Cardiac muscle cell (in vitro differentiated cells and primary cell): ENCODE measurements at places on chromosomes 1 and 21. TPM values are rescaled to one million over a fixed set of nuclear protein-coding genes. Genes with fewer than 3 reads are reported as not detected.

The FMOD gene
- polyA plus RNA-seq, result 3.1 and 7.6 TPM in 2 replicates

GRCh38 chr21:33008333-33009051, 17.2 kb upstream of the OLIG2 start:
- H3K4me1 ChIP-seq, result no peaks in the 10 kb centered on the region
- H3K36me3 ChIP-seq, result no peaks in the 10 kb centered on the region
- no peak overlapping the region for H3K4me3 ChIP-seq
- peaks cover 28% of the 10 kb centered on the region for H3K27me3 ChIP-seq
- no peak for DNase-seq

The BSND gene
- polyA plus RNA-seq, result not detected in 2 replicates

The C8B gene
- not detected in 2 replicates for polyA plus RNA-seq

DNA sequence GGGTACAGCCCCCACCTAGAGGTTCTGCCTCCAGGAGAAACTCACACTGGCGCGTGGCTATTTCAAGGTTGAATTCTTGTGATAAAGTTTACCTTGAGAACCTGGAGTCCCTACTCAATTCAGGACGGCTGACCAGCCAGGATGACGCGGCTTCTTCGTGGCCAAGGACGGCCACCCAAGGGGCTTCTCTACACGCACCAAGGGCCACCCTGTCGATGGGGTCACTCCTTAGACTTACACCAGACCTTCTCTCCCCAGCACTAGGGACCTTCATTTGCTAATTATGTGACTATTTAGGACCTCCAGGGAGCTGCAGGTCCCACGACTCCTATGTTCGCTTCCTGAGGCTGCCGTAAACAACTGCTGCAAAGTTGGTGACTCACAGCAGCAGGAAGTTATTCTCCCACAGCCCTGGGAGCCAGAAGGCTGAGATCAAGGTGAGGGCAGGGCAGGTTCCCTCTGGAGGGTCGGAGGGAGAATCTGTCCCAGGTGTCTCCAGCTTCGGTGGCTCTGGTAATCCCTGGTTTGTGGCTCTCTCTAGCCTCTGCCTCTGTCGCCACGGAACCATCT, 135.9 kb downstream of the NPHP4 start:
- no peaks in the 10 kb centered on the region for H3K4me1 ChIP-seq
- no peaks in the 10 kb centered on the region for H3K27me3 ChIP-seq
- no peak for DNase-seq
- H3K27ac ChIP-seq, result no peak overlapping the region

The GPA33 gene
- polyA plus RNA-seq, result 0.07 and 0.35 TPM in 2 replicates

GRCh38 chr1:119662034-119662437, 14.0 kb upstream of the ZNF697 start:
- no peak overlapping the region for H3K27ac ChIP-seq
- no peaks in the 10 kb centered on the region for H3K27me3 ChIP-seq
- H3K36me3 ChIP-seq, result no peaks in the 10 kb centered on the region
- DNase-seq, result no peak
- no peak overlapping the region for H3K4me3 ChIP-seq

- peaks cover 25% of the 10 kb centered on the region for H3K4me1 ChIP-seq
- no peak for DNase-seq
- H3K27ac ChIP-seq, result no peak overlapping the region
- no peaks in the 10 kb centered on the region for H3K27me3 ChIP-seq
- H3K36me3 ChIP-seq, result no peaks in the 10 kb centered on the region
Observed at GRCh38 chr1:10803971-10804820, 7.8 kb upstream of the CASZ1 start.

The DLGAP3 gene
- 0.26 and 0.48 TPM in 2 replicates for polyA plus RNA-seq

DNA sequence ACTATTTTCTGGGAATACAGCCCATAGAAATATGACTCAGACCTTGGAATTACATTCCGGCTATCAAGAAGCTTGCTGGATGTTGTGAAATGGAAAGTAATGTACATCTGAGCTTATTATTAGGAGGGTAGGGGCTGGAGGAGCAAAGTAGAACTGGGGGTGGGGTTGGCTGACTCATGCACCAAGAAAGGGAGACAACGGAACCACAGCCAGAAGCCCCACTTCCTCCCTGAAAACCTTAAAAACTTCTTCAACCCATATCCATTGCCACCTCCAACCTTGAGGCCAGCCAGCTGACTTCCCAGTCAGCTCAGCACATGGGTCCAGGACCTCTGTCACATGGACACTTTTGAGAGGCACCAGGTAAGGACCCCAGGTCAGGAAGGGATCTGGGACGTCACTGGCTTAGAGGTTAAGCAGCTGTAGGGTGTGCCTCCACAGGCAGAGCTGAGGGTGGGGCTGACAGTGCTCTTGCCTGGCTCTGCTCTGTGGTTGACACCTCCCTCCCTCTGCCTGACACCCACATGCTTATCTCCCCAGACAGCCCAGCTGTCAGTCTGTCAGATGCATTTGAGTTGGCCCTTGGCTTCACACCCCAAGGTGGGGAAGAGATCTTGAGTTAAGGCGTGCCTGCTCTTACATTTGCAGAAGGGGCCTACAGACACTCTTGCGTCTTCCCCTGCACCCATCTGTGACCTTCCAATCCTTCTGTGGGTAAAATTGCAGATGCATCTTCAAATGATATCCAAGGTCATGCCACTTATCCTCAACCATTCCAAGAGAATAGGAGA, 5.7 kb upstream of the ZNF683 start:
- no peaks in the 10 kb centered on the region for H3K36me3 ChIP-seq
- DNase-seq, result peak; percentile 98
- no peak overlapping the region for H3K4me3 ChIP-seq
- no peak overlapping the region for H3K27ac ChIP-seq
- H3K4me1 ChIP-seq, result no peaks in the 10 kb centered on the region

DNA sequence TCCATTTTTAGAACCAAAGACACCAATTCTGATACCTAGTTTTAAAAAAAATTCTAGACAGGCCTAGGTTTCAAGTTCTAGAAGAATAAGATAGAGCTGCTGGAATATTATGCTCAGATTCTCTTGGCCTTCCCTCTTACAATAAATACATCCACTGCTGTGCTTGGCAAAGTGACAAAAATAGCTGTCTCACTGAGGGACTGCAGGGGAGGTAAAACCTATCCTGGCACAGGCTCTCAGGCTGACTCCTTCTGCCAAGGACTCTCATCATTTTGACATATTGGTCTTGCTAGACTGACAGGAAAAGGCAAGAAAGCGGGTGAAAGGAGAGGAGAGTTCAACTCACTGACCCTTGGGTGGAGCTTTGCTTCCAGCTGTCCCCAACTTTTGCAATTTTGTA, 197.0 kb upstream of the LHX8 start:
- H3K27ac ChIP-seq, result no peak overlapping the region
- no peaks in the 10 kb centered on the region for H3K27me3 ChIP-seq

The CFAP74 gene
- polyA plus RNA-seq, result 0.65 and 1.7 TPM in 2 replicates

GRCh38 chr1:234969581-234970400, 158.8 kb downstream of the TOMM20 start:
- DNase-seq, result peak; percentile 82
- peaks cover 40% of the 10 kb centered on the region for H3K4me1 ChIP-seq
- no peak overlapping the region for H3K4me3 ChIP-seq
- peak overlapping the region; percentile 78 for H3K27ac ChIP-seq
- no peaks in the 10 kb centered on the region for H3K36me3 ChIP-seq

GRCh38 chr1:146016891-146017290, 4.6 kb downstream of the HJV start:
- H3K4me1 ChIP-seq, result peaks cover 5% of the 10 kb centered on the region
- DNase-seq, result no peak
- no peak overlapping the region for H3K27ac ChIP-seq
- H3K27me3 ChIP-seq, result peaks cover 48% of the 10 kb centered on the region
- H3K36me3 ChIP-seq, result no peaks in the 10 kb centered on the region

GRCh38 chr1:14761291-14762153, 163.0 kb downstream of the KAZN start:
- peaks cover 13% of the 10 kb centered on the region for H3K4me1 ChIP-seq
- no peaks in the 10 kb centered on the region for H3K27me3 ChIP-seq
- no peak for DNase-seq
- no peak overlapping the region for H3K4me3 ChIP-seq
- H3K27ac ChIP-seq, result no peak overlapping the region
- H3K36me3 ChIP-seq, result no peaks in the 10 kb centered on the region

The RSPO1 gene
- polyA plus RNA-seq, result 0.11 and 1.0 TPM in 2 replicates

DNA sequence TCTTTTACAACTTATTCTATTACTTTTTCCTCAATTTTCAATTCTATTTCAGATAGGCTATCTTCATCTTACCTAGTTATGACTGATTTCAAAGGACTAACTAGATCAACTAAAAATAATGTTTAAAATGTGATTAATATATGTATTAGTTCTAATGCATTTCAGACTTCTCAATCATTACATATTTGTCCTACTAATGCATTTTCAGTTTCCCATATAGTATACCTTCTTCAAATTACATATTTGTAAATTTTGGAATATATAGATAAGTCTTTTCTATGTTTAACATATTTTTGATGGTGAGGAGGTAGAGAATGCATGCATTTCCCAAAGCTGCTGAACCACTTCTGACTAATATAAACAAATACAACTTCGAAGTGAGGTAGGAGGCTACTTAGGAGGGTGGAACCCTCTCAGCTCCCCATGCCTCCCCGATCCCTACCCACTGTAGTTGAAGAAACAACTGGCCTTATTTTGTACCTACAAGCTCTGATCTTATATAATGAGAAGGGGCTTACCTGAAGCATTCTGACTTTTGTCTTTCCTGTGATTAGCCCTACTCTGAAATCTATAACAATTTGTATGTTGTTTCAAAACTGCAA, 1.7 kb downstream of the TRMT1L start:
- peak overlapping the region; percentile 70 for H3K4me3 ChIP-seq
- DNase-seq, result no peak
- no peak overlapping the region for H3K27ac ChIP-seq
- H3K4me1 ChIP-seq, result peaks cover 16% of the 10 kb centered on the region
- no peaks in the 10 kb centered on the region for H3K27me3 ChIP-seq

DNA sequence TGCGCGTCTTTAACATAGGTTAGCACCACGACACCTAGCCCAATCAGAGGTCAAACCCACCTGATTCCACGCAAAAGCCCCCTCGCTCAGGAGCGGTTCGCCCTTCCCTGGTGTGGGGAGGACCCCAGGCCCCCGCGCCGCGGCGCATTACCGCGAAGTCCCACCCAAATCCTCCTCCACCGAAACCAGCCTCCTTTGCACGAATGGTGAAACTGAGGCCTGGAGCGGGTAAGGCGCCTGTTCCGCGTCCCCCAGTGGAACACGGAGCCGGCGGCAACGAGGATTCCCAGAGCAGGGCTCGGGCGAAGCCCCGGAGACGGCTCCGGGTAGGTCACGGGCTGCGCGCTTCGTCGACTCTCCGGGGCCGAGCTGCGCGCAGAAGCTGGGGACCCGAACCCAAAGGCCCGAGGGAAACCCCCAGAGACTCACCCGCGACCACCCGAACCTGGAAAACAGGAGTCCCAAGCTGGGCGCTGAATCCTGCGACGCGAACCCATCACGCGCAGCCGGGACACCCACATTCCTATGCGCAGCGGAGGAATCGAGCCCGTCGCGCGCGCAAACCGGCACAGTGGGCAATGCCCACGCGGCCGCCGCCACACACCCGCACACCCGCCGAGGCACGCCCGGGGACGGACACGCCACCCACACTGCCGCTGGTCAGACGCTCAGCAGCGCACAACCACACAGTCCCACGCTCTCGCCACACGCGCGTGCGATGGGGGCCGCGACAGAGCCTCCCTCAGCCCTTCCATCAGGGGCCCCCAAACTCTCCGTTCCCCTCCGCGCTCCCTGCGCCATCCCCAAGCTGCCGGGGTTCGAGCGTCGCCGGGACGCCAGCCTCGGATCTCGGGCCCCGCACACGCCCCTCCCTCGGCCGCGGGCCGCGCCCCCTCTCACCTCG, 507 bp downstream of the GLIS1 start:
- peaks cover 5% of the 10 kb centered on the region for H3K4me1 ChIP-seq
- H3K27ac ChIP-seq, result no peak overlapping the region
- peaks cover 43% of the 10 kb centered on the region for H3K27me3 ChIP-seq

- H3K4me1 ChIP-seq, result peaks cover 49% of the 10 kb centered on the region
- peak overlapping the region; percentile 77 for H3K4me3 ChIP-seq
- H3K27me3 ChIP-seq, result no peaks in the 10 kb centered on the region
- H3K27ac ChIP-seq, result peak overlapping the region; percentile 1
- H3K36me3 ChIP-seq, result no peaks in the 10 kb centered on the region
- DNase-seq, result no peak
Observed at GRCh38 chr21:34075760-34076660, 2.6 kb downstream of the MRPS6 start.

DNA sequence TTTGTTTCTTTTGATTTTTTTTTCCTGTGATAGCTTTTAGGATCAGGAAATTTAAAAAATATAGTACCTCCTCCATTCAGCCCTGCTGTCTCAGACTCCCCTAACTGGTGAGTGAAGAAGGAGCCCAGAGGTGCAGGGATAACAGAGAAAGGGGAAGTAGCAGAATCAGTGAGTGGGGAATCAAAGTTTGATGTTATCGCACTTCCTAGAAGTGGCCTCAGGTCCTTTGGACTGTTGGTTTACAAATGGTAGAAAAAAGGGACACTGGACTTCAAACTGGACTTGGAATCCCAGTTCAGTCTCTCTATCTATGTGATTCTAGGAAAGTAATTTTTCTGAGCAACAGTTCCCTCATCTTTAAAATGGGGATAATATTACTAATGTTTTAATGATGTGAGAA, 99.5 kb downstream of the FGGY start:
- H3K4me1 ChIP-seq, result peaks cover 27% of the 10 kb centered on the region
- H3K4me3 ChIP-seq, result no peak overlapping the region
- no peak overlapping the region for H3K27ac ChIP-seq
- DNase-seq, result no peak
- H3K36me3 ChIP-seq, result no peaks in the 10 kb centered on the region

The NPPA gene
- polyA plus RNA-seq, result 90.0 and 601 TPM in 2 replicates

GRCh38 chr1:157460381-157460780, 91.9 kb downstream of the FCRL5 start:
- H3K4me3 ChIP-seq, result no peak overlapping the region
- H3K36me3 ChIP-seq, result no peaks in the 10 kb centered on the region
- no peaks in the 10 kb centered on the region for H3K4me1 ChIP-seq
- no peak overlapping the region for H3K27ac ChIP-seq
- no peaks in the 10 kb centered on the region for H3K27me3 ChIP-seq

DNA sequence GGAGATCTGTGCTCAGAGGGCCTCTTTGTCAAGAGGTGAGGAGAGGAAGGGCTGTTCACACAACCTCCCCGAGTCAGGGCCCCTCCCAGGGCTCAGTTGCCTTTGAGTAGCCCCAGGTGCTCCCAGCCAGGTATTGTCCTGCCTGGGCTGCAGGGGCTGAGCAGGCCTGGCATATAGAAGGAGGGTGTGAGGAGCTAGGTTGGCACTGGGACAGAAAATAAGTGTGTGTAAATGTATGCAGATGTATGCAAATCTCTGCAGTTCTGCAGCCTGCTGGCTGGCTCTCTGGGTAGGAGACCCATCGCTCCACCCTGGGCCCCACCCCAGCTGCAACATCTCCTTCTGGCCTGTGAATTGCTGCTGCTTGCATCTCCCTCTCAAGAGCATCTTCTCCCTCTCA, 52.4 kb downstream of the NAV1 start:
- H3K36me3 ChIP-seq, result no peaks in the 10 kb centered on the region
- no peak overlapping the region for H3K4me3 ChIP-seq
- H3K27ac ChIP-seq, result no peak overlapping the region

The CFHR2 gene
- not detected in 2 replicates for polyA plus RNA-seq

GRCh38 chr1:235291599-235292091, 36.3 kb downstream of the ARID4B start:
- DNase-seq, result no peak
- H3K36me3 ChIP-seq, result no peaks in the 10 kb centered on the region
- H3K4me3 ChIP-seq, result no peak overlapping the region
- no peaks in the 10 kb centered on the region for H3K4me1 ChIP-seq
- no peaks in the 10 kb centered on the region for H3K27me3 ChIP-seq

The FMO3 gene
- not detected in 2 replicates for polyA plus RNA-seq
